T-helper 2 cell treated with Interferon-gamma antibody and Interleukin-4, amounts not matched to agents 5 μg/mL and 100 μg/mL, for 36 hours (primary cell): ENCODE measurements at places on chromosomes 11 and 22.

GRCh38 chr11:9210922-9211320 is 54.2 kb downstream of the DENND5A start:
- DNase-seq, result peak; percentile 24
- peak overlapping the region; percentile 66 for H3K4me3 ChIP-seq
- peaks cover 1% of the 10 kb centered on the region for H3K36me3 ChIP-seq
- H3K4me1 ChIP-seq, result peaks cover 65% of the 10 kb centered on the region

GRCh38 chr11:76662656-76663485 is 7.7 kb downstream of the LRRC32 start:
- H3K27me3 ChIP-seq, result no peaks in the 10 kb centered on the region
- H3K4me3 ChIP-seq, result no peak overlapping the region

DNA sequence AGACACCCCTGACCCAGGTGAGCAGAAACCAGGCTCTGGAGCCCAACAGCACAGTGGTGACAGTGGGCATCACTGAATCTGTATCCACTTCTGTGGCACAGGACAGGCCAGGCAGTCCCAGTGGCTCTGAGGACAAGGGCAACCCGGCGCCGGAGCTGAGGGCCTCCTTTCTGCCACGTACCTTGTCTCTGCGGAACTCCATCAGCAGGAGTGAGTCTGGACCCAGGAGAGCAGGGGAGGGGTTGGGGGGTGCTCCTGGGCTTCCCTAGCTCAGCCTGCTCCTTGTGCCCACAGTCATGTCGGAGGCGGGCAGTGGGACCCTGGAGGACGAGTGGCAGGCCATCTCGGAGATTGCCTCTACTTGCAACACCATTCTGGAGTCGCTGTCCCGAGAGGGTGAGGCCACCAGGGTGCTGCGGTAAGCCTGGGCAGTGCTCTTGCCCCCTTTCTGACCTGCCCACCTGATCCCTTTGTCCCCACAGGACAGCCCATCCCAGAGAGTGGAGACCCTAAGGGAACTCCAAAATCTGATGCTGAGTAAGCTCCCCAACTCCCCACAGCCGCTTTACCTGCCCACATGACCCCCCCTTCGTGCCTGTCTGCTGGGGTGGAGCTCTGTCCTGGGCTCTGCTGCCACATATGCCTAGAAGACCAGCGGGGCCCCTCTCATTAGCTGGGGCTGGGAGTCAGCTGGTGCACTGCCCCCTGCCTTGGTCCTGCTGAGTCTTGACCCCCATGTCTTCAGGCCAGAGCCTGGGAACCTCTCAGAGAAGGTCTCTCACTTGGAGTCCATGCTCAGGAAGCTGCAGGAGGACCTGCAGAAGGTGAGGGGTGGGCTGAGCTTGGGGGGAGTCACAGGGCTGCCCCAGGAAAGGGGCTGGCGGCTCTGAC is 12.0 kb downstream of the SIPA1 start:
- no peak overlapping the region for H3K4me3 ChIP-seq
- peaks cover 25% of the 10 kb centered on the region for H3K4me1 ChIP-seq
- H3K27ac ChIP-seq, result no peak overlapping the region
- no peaks in the 10 kb centered on the region for H3K27me3 ChIP-seq

- DNase-seq, result no peak
- H3K36me3 ChIP-seq, result no peaks in the 10 kb centered on the region
- peaks cover 28% of the 10 kb centered on the region for H3K4me1 ChIP-seq
- peaks cover 2% of the 10 kb centered on the region for H3K27me3 ChIP-seq
- H3K4me3 ChIP-seq, result peak overlapping the region; percentile 79
Measured at GRCh38 chr11:266676-267439, 11.3 kb upstream of the NLRP6 start.

- H3K27ac ChIP-seq, result no peak overlapping the region
- DNase-seq, result no peak
- H3K4me3 ChIP-seq, result no peak overlapping the region
Measured at GRCh38 chr11:33779849-33780528, 5.7 kb upstream of the FBXO3 start.

- H3K27me3 ChIP-seq, result no peaks in the 10 kb centered on the region
- H3K36me3 ChIP-seq, result peaks cover 6% of the 10 kb centered on the region
- no peak overlapping the region for H3K27ac ChIP-seq
- no peak overlapping the region for H3K4me3 ChIP-seq
- no peak for DNase-seq
- no peaks in the 10 kb centered on the region for H3K4me1 ChIP-seq
Measured at GRCh38 chr22:44158816-44159215, 21.9 kb upstream of the PARVG start.

GRCh38 chr11:66841861-66842260 is 1.4 kb upstream of the RCE1 start:
- peak overlapping the region; percentile 90 for H3K27ac ChIP-seq
- no peaks in the 10 kb centered on the region for H3K27me3 ChIP-seq
- DNase-seq, result no peak
- H3K4me3 ChIP-seq, result peak overlapping the region; percentile 90
- peaks cover 33% of the 10 kb centered on the region for H3K36me3 ChIP-seq
- peaks cover 38% of the 10 kb centered on the region for H3K4me1 ChIP-seq

GRCh38 chr11:34427186-34427805 is 11.4 kb upstream of the CAT start:
- DNase-seq, result no peak
- H3K36me3 ChIP-seq, result no peaks in the 10 kb centered on the region
- peaks cover 32% of the 10 kb centered on the region for H3K27me3 ChIP-seq
- no peak overlapping the region for H3K4me3 ChIP-seq

- H3K4me3 ChIP-seq, result no peak overlapping the region
- no peaks in the 10 kb centered on the region for H3K36me3 ChIP-seq
- H3K4me1 ChIP-seq, result no peaks in the 10 kb centered on the region
- DNase-seq, result no peak
- no peaks in the 10 kb centered on the region for H3K27me3 ChIP-seq
- H3K27ac ChIP-seq, result no peak overlapping the region
Measured at GRCh38 chr11:117414724-117415123, 87.1 kb downstream of the CEP164 start.

DNA sequence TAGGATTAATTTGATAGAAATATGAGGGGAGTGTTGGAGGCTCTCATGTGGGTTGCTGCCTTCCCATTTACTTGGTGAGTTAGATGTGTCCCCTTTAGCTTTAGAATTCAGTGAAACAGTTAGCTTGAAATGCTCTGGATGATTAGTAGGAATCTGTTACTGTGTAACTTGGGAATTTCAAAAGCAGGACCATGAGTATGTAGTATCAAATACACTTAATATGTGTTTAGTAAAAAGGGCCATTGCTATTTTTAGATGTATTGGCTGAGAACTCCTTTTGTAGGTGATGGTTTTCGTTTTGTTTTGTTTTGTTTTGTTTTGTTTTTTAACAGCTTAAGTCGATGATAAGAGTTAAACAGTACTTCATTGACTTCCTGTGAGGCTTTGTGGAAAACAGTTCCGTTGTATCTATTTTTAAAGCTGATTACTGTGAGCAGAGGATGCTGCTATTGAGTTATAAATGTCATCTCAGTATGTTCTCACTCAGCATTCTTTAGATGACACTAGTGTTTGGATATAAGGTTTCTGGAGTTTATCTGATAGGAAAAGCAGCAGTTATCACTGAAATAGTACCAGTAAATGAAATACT is 53.5 kb downstream of the MCAM start:
- no peak for DNase-seq
- H3K4me1 ChIP-seq, result peaks cover 46% of the 10 kb centered on the region
- no peaks in the 10 kb centered on the region for H3K27me3 ChIP-seq
- H3K4me3 ChIP-seq, result no peak overlapping the region
- H3K36me3 ChIP-seq, result peaks cover 11% of the 10 kb centered on the region

DNA sequence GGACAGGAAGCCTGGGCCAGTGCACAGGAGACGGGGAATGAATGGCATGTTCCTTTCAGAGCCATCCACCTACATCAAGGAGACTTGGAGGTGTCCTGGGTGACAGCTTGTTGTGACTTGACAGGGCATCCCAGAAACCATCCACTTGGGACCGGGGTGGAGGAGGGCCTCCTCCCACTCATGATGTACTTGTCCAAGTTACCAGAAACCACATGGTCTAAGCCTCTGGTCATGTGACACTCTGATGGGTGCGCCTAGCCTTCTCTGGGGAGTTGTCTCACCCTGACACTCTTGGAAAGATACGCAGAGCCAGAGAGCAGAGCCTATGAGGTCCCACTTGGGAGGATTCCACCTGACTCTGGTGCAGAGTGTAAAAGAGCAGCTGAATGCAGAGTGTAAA is 21.6 kb upstream of the FXYD6 start:
- no peak overlapping the region for H3K27ac ChIP-seq
- DNase-seq, result no peak
- peaks cover 21% of the 10 kb centered on the region for H3K27me3 ChIP-seq

- no peak for DNase-seq
- H3K27ac ChIP-seq, result no peak overlapping the region
- H3K27me3 ChIP-seq, result peaks cover 17% of the 10 kb centered on the region
- H3K4me3 ChIP-seq, result no peak overlapping the region
- no peaks in the 10 kb centered on the region for H3K4me1 ChIP-seq
Measured at GRCh38 chr11:68979931-68980775, 633 bp downstream of the MRGPRD start.

GRCh38 chr11:117973503-117973860 is 12.7 kb upstream of the IL10RA start:
- peaks cover 44% of the 10 kb centered on the region for H3K36me3 ChIP-seq
- DNase-seq, result no peak
- H3K27me3 ChIP-seq, result no peaks in the 10 kb centered on the region
- peak overlapping the region; percentile 38 for H3K27ac ChIP-seq
- H3K4me3 ChIP-seq, result peak overlapping the region; percentile 49

DNA sequence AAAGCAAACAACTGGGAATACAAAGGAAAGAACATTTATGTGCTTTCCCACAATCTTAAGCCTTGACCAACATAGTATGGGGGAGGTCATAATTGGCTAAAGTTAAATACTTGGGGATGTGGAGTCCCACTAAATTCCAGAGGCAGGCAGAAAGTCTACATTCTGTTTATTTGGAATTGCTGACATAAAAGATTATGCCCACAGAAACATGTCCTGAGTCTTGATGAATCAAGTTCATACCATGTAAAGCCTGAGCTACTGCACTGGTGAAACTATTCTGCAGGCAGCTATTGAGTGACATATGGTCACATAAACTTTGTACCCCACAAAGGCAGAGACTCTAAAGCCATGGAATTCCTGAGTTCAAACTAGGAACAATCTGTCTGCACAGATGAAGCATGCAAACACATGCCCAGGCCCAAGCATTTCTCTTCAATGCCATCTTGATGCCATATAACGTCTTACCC is 69.9 kb upstream of the CHRM4 start:
- peaks cover 2% of the 10 kb centered on the region for H3K36me3 ChIP-seq
- H3K27ac ChIP-seq, result no peak overlapping the region
- no peak overlapping the region for H3K4me3 ChIP-seq

DNA sequence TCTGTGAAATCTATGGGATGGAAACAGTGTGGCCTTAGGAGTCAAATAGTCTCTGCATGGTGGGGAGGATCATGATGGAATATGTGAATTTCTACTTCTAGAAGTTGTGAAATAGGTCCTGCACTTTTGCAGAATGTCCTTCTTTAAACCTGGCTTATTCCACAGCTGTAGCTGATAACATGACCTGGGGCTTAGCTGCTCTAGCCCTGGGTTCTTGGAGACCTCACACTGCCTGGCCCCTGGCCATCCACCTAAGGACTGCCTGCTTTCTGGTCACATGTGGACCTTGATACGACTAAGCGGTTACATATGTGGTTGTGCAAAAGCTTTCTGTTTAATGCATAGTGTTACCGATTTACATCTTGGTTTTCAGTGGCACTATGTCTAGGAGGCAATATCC is 88.2 kb downstream of the SWAP70 start:
- no peaks in the 10 kb centered on the region for H3K27me3 ChIP-seq
- H3K36me3 ChIP-seq, result no peaks in the 10 kb centered on the region
- no peak overlapping the region for H3K27ac ChIP-seq
- H3K4me1 ChIP-seq, result peaks cover 13% of the 10 kb centered on the region

- H3K36me3 ChIP-seq, result no peaks in the 10 kb centered on the region
- H3K27ac ChIP-seq, result no peak overlapping the region
- no peak overlapping the region for H3K4me3 ChIP-seq
- DNase-seq, result no peak
Measured at GRCh38 chr22:43441751-43442150, 29.9 kb downstream of the MPPED1 start.

DNA sequence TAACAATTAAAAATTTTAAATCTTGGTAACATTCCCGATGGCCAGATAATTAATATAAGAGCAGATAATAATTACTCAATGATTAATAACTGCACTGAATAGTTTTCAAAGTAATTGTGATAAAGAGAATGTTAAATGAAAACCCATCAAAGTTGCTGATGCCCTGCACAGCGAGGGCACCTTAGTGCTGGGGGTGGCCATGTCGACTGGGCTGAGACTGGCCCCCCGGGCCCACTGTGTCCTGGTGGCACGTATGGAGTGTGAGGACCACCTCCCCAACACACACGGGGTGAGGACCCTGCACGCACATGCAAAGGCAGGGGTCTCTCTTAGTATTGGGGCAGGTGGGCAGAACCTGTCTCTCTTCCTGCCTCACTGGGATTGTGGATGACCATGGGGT is 15.1 kb upstream of the CCDC188 start:
- H3K4me3 ChIP-seq, result no peak overlapping the region
- H3K36me3 ChIP-seq, result no peaks in the 10 kb centered on the region
- H3K27ac ChIP-seq, result no peak overlapping the region
- DNase-seq, result no peak
- H3K4me1 ChIP-seq, result no peaks in the 10 kb centered on the region

DNA sequence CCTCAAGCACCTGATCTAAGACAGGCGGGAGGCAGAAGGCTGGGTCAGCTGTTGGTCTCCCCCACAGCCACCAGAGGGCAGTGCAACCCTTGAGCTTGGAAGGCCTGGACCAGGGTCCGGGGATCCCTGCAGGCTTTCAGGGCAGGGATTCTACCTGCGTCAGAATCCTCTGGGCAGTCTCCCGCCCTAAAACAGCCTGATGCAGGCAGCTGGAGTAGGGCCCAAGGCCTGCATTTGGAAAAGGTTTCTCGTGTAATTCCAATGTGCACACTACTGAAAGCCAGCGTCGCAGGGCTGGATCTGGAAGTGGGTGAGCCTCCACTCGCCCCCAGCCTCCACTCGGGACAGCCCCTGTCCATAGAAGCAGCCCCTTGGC is 31.8 kb downstream of the BID start:
- no peaks in the 10 kb centered on the region for H3K27me3 ChIP-seq
- no peak overlapping the region for H3K4me3 ChIP-seq
- no peak overlapping the region for H3K27ac ChIP-seq
- H3K4me1 ChIP-seq, result no peaks in the 10 kb centered on the region

GRCh38 chr11:34633640-34633989 is 12.7 kb downstream of the EHF start:
- H3K4me1 ChIP-seq, result peaks cover 17% of the 10 kb centered on the region
- H3K27me3 ChIP-seq, result peaks cover 13% of the 10 kb centered on the region
- H3K27ac ChIP-seq, result peak overlapping the region; percentile 26
- peak overlapping the region; percentile 36 for H3K4me3 ChIP-seq
- DNase-seq, result no peak
- H3K36me3 ChIP-seq, result no peaks in the 10 kb centered on the region

GRCh38 chr11:61980783-61981541 is 13.5 kb upstream of the FTH1 start:
- DNase-seq, result no peak
- no peaks in the 10 kb centered on the region for H3K36me3 ChIP-seq
- no peak overlapping the region for H3K4me3 ChIP-seq
- H3K27me3 ChIP-seq, result peaks cover 2% of the 10 kb centered on the region
- H3K27ac ChIP-seq, result no peak overlapping the region
